ENCODE measurements at places on chromosomes 1 and 21.

- no peak for DNase-seq
These were observed 52.1 kb downstream of the C4BPA start for GRCh38 chr1:207156095-207156494.

DNA sequence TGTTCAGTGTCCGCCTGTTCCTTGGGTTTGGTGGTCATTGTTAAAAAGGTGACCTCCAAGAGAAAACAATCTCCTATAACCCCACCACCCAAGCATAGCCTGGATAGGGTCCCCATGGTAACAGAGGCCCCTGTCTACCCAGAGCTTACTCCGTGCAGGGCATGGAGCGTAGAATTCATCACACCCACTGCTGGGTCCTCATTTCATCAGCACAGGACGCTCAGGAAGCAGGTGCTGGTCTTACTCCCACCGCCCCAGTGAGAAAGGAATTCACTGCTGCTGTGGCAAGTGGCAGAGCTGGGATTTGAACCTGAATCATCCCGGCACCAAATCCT lies 37.0 kb downstream of the ARHGEF10L start:
- DNase-seq: no peak

DNA sequence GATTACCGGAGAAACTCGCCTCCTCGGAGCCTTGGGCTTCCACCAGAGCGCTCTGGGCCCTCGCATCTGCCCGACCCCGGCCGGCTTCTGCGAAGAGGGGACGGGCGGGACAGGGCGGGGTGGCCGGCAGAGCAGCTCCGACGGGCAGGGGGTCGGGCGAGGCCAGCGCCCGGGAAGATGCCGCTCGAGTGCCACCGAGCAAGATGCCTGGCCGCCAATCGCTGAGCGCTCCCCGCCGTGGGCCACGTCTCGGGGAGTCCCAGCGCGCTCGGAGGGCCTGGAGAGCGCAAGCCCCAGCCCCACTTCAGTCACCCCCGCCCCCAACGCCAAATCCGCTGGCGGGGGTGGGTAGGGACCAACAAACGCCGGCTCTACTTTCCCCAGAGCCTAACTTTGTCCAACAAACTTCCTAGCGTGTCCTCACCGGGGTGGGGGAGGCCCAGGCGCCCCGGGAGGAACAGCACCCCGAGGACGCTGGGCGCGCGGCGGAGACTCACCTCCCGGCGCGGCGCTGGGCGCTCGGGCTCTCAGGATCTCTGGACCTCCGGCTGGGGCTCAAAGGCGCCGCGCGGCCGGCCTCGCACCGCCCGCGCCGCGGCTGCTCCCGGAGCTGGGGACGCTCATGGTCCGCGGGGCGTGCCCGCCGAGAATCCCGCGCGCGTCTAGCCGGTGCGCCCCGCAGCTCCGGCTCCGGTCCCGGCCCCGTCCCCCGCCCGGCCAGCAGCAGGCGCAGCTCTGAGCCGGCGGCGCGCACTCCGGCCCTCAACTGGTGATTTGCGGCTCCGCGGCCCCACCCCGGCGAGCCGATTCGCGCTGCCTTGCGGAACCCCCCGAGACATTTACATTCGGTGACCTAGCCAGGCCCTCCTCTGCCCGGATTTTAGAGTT lies at the start of gene BCAR3:
TSS of gene BCAR3 (minus strand) at position 737 of the 888 bp plus-strand sequence. CDS start 6,907 bp downstream, outside the sequence.
- no peak for DNase-seq

DNA sequence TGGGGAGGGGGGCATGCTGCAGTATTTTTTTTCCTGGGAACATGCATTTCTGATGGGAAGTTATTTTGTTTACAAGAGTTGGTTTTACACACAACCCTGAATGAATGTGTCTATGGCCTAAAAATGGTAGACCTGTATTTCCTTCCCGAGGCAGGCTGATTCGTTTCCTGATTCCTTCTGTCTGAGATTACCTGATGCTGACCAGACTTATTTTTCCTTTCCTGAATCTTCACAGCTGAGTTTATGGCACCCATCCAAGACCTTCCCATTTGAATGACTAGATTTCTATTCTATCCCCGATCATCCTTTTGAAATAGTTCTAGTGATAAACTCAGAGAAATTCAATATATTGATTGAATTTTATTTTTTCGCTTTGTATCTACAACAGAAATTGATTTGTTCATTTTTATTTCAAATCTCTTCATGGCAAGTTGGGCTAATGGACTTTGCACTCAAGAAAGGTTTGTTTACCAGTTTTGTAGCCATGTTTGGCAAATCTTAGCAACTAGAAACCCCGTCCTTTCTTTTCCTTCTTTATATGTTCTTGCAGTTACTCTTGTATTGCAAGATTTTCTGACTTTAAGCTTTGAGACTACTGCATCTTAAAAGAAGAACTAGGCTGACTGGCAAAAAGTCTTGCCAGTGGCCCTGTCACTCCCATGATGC lies 15.9 kb upstream of the PLEKHM2 start:
- DNase-seq: no peak

DNA sequence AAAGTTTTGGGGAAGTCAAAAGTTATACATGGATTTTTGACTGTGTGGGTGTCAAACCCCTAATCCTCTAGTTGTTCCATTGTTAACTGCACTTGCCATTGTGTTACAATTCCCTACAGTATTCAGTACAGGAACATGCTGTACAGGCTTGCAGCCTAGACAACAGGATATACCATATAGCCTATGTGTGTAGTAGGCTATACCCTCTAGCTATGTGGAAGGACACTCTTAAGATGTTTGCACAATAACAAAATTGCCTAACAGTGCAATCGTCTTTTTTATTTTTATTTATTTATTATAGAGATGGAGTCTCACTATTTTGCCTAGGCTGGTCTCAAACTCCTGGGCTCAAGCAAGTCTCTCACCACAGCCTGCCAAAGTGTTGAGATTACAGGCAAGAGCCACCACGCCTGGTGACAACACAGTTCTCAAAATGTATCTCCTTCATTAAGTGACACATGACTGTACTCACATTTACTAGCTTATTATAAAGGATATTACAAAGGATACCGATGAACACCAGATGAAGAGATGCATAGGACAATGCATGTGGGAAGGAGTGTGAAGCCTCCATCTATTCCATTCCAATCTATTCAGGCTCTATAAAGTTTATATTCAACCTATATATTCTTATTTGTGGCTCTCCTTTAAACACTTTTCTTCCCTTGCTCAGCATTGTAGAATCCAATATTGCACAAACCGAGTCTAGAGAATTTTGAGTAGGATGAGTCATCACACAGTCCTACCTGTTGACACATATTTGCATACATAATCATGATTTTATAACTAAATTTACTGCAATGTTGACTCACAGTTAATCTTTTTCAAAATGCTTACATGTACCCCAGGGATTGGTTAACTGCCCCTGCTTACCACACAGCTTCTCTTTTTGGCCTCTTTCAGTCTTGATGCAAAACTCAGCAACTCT lies 28.4 kb upstream of the CEP350 start:
- no peak for DNase-seq

DNA sequence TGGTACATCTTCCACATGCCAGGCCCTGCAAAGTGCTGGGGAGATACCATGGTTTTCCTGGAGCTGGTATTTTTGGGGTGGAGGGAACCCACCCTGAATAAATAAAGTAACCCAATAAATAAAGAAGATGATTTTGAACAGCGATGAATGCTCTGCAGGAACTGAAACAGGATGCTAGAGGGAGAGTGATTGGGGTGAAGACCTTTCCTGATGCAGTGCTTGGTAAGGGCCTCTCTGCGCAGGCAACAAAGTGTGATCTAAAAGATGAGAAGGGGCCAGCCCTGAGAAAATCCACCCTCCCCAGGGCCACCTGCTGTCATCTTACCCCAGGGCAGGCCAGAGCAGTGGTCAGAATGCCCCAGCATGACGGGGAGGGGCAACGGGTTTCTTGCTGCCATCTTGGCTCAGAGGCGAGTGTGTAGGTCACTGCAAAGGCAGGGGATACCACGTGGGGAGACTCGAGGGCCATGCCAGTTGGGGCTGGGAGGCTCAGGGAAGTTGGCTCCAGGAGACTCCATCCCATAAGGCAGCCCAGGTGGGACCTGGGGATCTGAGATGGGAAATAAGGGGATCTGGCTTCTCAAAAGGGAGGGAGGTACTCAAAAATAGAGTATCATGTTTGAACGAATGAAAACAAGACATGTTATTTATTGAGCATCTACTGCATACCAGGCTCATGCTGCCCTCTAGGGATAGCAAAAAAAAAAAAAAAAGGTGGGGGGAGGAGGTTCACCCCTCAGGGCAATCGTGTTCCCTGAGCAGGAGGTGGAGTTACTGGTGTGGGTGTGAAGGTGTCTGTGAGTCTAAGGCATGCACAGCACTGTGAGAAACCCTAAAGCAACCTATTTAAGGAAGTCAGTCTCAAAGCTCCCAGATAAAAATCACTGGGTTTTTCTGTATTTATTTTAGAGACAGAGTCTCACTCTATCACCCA lies 2.8 kb downstream of the SRARP start:
- DNase-seq: no peak

- no peak for DNase-seq
These were observed 4.7 kb upstream of the TSNAX start for GRCh38 chr1:231523816-231524215.

GRCh38 chr1:53375440-53375839 lies 47.6 kb upstream of the LRP8 start:
- DNase-seq: no peak

GRCh38 chr1:235885655-235886262 lies 19.1 kb upstream of the LYST start:
- DNase-seq: no peak

- DNase-seq: no peak
These were observed 300.6 kb downstream of the TM2D1 start for GRCh38 chr1:61424382-61424781.

- DNase-seq: no peak
These were observed 33.8 kb upstream of the ID3 start for GRCh38 chr1:23593042-23593521.

GRCh38 chr1:20037877-20038276 lies 32.1 kb upstream of the PLA2G5 start:
- DNase-seq: no peak

GRCh38 chr1:53696990-53697389 lies 42.0 kb downstream of the GLIS1 start:
- DNase-seq: no peak

DNA sequence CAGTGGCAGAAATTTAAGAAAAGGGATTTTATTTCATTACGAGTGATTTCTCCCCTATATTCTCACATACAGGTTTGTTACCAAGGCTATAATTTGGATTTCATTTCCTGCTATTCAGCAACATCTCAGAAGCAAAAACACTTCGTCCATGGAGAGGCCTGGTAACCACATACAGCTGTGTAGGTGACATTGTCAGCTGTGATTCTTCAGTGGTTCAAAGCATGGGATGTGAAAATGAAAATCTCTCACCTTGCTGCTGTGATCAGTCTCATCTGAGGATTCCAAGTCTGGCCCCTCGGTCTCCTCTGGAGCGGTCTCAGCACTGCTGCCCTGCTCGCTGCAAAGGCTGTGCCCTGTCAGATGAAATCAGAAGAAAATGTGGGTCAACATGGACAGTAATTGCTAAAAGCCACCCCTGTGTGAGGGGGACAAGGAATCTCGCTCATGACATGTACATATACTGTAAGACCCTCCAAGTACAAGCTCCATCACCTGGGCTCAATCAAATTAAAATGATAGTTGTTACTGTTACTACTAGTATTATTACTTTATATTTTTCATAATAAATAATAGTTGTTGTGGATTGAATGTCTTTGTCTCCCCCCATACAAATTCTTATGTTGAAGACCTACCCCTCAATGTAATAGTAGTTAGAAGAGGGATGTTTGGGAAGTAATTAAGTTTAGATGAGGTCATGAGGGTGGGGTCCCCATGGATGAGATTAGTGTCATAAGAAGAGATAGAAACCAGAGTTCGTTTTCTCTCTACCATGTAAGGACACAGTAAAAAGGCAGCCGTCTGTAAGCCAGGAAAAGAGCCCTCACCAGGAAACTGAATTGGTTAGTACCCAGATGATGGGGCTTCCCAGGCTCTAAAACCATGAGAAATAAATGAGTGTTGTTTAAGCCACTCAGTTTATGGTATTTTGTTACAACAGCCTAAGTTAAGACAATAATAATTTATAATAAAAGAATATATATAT lies 126.7 kb upstream of the KRTAP19-8 start:
- no peak for DNase-seq

DNA sequence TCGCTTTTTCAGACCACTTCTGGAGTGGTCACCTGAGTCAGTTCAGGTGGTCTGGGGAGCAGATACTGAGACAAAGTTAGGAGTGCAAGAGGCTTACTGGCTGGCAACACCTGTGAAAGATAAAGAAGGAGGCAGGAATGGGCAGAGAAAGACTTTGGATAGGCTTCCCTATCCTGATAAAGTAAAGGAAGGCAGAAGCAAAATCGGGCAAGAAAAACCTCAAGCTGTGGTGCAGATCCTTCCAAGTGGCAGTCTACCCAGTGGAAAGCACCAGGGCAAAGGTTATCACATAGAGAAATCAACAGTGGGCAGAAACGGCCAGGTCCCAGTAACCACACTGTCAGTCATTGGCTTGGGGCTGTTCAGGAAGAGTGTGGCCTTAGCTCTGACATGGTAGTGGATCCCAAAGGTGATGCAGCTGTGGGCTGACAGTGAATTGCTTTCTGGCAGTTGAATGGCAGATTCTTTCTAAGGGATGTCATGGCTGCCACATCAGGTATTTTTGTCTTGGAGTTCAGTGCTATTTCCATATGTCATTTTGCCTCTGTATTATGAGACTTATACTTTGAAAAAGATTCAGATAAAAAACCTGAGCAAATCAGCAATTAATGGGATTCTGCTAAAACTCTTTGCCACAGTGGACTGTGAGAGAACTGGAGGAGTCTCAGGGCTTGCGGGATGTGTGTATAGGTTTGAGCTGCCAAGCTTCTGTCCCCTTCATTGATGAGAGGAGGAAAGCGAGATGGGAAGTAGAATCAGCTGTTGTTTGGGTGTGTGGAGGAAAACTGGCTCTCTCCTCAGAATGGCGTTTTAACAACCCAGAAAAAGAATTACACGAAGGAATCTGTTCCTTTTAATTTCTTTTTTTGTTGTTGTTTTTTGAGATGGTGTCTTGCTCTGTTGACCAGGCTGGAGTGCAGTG lies 8.1 kb upstream of the CGN start:
- DNase-seq: no peak
